Right ventricle myocardium inferior (tissue), 1 donor: ENCODE measurements at places on chromosomes 13 and 19. TPM values are rescaled to one million over a fixed set of nuclear protein-coding genes. Genes with fewer than 3 reads are reported as not detected.

DAPK3 gene
- total RNA-seq: 67.5 TPM

ATP1A3 gene
- total RNA-seq: 342 TPM

RXFP2 gene
- total RNA-seq: not detected

ZNF99 gene
- total RNA-seq: 0.08 TPM

- DNase-seq: no peak
These were observed 205.5 kb downstream of the NDFIP2 start for GRCh38 chr13:79686441-79686840.

GRCh38 chr13:75612354-75612753 is 23.8 kb upstream of the LMO7 start:
- DNase-seq: no peak

GRCh38 chr13:25493931-25494640 is 122.3 kb downstream of the ATP8A2 start:
- DNase-seq: no peak

DNA sequence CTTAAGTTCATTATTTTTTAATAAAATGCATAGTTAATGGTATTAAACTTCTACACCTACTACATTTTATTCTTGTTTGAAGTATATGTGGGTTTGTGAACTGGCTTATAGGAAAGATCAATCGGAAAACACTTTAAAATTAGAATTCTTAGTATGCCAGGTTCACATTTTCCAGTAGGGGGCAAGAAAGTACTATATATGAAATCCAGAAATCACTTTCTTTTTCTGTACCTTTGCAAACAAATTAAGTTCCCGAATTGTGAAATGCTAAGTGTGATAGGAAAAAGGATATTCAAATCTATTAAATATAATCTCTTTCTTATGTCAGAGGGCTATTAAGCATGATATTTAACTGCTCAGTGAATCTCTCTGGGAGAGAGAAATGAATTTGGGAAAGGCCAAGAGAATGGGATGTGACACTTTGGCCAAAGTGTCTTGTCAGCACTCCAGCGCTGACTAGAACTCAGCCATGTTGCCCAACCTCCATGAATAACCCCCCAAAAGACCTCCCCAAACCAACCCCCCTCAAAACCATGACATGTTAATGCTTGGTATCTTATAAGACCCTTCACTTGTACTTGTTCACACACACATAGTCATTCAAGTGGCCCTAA is 122.6 kb upstream of the SLC10A2 start:
- no peak for DNase-seq

DNA sequence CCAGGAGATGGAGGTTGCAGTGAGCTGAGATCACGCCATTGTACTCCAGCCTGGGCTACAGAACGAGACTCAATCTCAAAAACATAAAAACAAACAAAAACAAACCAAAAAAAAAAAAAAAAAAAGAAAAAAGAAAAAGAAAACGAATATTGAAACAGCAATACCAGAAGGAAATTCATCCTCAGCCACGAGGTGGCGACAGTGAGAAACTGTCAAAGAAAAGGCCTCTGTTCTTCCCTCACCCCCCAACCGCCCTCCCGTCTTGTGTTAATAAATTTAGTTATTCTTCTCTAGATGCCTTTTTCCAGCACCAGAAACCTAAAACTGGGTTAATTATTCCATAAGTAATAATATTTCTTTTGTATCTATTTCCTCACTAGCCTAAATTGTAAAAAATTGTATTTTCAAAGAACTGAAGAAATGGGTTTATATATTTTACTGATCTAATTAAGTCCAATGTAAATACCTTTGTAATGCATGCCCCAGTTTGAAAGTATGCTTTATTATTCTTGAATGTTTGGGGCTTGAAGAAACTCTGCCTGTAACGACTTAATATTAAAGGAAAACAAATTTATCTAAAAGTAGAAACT is 38.6 kb downstream of the LIG4 start:
- no peak for DNase-seq
